ENCODE measurements at places on chromosomes 5 and 9.
A peak's percentile ranks its signal among the peaks of the same experiment; 100 is the strongest.

DNA sequence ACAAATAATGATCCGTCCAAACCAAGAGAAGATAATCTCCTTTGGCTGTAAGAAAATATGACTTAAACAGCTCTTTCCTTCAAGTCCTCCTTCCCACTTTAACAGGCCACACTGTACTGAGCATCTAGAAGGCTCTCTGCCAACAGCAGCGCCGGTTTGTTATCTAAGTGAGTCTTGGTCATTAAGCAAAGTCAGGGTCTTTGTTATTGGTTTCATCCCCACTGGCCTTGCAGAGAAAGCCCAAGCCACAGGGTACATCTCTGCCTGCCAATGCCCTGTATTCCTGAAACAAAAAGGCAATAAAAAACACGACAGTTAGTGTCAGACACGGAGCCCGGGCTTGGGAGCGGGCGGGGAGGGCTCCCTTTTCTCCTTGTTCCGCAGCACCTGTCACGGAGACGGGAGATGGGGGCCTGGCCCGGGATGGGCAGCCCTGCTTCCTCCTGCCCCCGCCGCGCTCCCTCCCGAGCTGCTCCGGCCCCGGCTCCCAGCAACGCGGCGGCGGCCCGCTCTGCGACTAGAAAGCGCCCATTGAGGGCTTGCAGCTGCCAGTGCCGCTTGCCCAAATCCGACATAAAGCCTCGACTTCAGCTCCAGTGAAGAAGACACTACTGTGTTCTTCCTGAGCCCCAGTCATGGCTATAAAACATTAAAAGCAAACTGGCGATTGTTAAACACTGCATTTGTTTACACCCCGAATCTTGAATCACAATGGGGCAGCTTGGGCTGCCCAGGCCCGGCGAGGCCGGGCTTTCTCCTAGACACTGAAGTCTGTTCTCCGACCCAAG is 28.1 kb upstream of the PIK3R1 start:
- peak; percentile 49 for DNase-seq

DNA sequence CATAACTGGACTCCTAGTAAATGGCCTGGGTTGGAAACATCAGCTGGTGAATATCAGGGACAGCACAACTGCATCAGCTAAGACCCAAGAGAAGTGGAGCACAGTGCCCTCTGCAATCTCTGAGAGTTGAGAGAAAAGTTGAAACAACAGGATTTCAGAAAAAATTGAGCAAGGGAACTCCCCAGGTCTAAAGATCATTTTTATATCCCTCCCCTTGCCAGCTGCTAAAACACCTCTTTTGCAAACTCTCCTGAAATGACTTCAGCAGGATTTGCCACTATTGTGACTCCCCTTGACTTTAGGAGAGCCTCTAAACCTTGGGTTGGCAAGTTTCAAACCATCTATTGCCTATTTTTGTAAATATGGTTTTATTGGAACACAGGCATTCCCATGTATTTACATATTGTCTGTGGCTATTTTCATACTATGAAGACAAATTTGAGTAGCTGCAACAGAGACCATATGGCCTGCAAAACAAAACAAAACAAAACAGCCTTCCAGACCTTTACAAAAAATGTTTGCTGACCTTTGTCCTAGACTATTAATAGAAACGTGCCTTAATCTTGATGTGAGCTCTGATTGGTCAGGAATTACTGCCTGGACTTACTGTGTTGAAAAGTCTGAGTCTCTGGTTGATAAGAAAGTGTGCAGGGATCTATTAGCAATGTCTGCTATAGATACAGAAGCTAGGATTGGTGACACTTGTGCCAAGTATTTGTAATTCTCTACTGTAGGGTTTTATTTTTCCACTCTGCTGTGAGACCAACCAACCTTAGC is 37.7 kb upstream of the PLPPR1 start:
- DNase-seq = no peak

GRCh38 chr5:170641589-170642031 is 137.8 kb downstream of the KCNIP1 start:
- DNase-seq = no peak

- DNase-seq = no peak
These were observed 30.8 kb upstream of the ABCA1 start for GRCh38 chr9:104958751-104959150.

DNA sequence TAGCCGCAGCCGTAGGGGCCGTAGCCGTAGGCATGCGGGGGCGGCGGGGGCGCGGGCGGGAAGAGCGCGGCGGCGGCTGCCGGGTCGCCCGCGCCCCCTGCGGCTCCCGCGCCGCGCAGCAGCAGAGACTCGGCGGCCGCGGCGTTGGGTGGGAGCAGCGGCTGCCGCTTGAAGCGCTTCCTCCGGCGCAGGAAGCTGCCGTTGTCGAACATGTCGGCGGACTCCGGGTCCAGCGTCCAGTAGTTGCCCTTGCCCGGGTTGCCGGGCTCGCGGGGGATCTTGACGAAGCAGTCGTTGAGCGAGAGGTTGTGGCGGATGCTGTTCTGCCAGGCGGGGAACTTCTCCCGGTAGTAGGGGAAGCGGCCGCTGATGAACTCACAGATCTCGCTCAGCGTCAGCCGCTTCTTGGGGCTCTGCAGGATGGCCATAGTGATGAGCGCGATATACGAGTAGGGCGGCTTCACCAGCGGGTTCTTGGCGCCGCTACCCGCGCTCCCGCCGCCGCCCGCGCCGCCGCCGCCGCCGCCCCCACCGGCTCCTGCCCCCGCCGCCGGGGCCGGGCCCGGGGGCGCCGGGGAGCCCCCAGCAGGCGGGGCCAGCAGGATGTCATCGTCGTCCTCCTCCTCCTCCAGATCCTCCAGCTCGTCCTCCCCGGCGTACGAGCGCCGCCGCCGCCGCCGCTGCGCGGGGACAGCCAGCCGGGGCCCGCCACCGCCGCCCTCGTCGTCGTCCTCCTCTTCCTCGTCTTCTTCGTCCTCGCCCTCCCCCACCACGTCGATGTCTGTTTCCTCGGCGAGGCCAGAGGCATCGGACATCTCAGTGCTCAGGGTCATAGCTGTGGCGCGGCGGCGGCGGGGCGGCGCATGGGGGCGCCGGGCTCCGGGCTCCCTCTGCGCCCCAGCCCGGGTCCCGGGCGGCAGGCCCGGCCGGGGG is 781 bp downstream of the FOXD1 start:
- peak; percentile 23 for DNase-seq

DNA sequence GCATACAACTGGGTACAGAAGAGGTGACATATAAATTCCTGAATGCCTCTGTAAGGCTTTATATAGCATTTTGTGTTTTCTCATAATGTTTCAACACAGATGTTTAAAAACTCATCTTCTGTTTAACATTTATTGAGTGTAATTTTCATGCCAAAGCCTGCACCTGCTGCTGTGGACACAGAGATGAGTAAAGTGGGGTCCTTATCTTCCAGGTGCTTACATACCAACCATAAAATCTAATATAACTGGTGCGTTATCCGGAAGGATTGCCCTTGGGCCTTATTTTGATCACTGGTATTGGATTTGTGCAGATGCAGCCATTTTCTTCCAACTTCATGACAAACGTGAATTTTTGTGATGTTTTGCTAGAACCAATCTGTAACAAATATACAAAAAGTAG is 222.3 kb downstream of the DMRT2 start:
- DNase-seq = no peak

DNA sequence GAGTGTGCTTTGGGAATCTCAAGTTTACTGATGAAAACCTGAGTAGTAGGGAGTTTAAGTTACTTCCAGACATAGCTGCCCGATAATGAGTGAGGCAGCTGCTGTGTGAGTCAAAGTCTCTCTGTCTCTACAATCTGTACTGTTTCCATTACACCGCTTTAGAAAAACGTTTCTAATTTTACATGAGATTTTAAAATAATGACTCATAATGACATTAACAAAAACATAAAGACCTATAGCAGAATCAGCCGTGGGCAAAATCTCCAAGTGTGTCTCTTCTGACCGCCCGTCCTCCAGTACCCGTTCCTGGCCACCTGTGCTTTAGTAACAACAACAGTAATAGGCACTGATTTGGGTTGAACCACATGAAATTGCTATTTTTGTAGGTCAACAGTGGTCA is 69.6 kb upstream of the PRRC1 start:
- DNase-seq = no peak

GRCh38 chr9:91033797-91034196 is 232.2 kb downstream of the SYK start:
- DNase-seq = no peak

DNA sequence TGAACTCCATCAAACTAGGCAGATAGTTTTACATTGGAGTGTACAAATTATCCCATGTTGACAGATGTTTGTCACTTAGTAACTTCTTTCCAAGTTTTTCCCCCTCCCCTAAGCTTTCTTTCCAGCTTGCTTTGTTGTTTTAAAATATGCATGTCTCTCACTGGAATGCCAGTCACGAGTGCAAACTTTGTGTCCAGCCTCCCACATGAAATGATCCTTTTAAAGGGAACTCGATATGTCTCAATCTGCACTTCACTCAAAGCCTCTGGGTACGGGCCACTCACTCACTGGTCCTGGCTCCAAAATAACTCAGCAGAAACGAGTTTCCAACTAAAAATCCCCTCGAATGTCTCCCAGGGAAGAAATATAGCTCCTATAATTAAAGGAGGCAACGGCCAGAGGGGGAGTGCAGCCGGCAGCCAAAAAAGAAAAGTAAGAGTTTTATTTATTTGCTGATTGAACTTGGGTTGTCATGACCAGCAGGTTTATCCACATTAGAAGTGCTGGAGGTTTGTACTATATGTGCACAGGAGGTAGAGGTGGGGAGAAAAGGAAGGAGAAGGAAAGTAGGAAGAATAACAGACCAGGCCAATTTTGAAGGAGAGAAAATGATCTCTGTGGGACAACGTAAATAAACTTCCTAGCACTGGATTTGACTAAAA is 17.5 kb downstream of the NR2F1 start:
- no peak for DNase-seq

DNA sequence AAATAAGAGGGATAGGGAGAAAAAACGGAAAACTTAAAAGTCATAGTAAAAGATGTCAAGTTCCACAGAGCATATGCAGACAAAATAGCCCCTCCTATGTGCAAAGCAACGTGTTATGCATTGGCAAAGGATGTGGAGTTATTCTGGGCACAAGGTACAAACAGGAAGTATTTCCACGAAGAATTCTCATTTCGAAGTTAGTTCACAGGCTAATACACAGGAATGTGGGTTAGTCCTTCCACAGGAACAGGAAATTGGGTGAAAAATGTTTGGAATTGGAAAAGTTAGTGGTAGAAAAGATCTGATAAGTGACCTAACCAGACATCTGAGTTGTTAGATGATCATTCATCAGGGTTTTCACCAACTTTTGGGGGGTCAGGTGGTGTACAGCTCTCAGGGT is 326.6 kb downstream of the EBF1 start:
- no peak for DNase-seq

DNA sequence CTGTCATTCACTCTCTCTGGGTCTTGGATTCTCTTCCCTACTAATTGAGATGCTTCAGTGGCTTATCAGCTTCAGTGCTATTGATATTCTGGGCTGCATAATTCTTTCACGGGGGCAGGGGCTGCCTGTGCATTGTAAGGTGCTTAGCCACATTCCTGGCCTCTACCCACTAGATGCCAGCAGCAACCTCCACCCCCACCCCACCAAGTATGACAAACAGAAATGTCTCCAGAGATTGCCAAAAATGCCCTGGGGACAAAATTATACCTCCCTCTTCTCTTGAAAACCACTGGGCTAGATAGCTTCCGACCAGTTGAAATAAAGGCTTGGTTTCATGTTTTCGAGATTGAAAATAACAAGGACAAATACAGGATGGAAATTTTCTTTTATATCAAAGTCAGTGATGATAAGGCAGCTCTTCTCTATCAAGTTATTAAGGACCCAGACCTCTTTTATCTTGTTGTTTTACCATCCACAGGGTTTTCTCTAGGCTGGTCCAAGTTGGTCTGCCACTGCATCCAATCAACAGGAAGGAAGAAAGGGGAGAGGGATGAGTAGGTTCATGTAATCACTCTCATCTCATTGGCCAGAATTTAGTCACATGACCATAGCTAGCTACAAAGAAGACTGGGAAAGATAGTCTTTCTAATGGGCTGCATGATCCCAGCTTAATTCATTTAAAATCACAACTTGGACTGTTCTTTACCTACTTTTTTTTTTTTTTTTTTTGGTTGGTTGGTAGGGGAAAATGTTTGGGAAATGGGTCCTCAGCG is 92.1 kb upstream of the RANBP3L start:
- no peak for DNase-seq

DNA sequence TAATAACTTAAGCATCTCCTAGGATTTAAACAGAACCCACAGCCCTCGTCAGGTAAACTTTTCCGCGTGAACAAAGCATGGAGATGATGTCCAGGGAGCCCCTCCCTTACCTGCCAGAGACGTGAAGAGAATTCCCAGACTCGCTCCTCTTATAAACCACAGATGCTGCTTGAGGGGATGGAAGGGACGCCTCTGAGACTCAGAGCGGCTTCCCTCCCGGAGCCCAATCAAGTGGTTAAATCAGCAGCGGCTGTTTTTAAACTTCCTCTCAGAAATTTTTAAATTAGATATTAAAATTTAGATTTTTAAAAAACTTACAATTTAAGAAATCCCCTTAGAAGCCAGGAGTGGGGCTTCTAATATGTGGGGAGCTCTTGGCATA is 71.8 kb downstream of the RAPGEF1 start:
- no peak for DNase-seq

DNA sequence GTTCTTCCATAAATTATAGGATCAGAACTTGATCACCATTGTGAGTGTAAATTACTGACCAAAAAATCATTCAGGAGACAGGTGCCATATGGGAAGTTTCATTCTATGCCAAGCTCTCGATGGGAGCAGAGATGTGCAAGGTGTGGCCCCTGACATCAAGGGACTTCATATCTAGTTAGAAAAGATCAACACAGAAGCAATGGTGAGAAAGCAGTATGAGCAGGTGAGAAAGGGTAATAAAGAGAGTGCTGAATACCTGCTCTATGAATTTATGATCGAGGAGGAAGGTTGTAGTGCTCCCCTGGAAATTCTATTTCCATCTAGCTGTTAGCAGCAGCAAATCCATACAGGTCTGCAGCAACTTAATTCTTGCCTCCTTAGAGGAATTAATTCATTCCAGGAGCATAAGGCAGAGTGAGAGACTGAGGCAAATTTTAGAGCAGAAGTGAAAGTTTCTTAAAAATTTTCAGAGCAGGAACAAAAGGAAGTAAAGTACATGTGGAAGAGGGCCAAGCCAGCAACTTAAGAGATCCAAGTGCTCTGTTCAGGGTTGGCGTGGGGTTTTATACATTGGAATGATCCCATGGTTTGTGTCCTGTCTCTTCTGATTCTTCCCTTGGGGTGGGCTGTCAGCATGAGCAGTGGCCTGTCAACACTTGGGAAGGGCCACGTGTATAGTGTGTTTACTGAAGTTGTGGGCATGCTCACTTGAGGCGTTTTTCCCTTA is 181.8 kb downstream of the SAXO1 start:
- no peak for DNase-seq

DNA sequence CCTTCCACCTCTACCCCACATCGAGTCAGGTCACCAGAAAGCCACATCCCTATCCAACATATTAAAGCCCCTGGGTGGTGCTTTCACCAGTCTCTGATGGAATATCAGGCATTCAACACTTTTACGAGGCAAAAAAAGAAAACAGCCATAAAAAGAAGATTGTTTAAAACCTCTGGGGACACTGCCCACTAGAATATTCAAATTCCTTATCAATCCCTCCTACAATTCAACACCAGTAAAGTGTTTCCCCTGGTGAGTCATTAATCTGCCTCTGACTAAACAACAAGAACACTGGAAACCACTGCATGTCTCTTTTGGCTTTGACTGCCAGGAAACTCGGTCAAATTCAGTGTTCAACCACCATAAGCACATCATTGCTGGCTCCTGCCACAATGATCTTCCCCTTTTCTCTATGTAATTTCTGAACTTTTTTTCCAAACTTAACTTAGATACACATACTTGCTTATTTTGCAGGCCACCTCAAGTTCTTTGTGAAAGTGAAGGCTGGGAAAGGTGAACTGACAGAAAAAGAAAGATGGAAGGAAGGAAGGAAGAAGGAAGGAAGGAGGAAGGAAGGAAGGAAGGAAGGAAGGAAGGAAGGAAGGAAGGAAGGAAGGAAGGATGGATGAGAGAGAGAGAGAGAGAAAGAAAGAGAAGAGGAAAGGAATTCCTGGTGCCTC is 105.3 kb downstream of the PAX5 start:
- DNase-seq = no peak

Data from NCI-H1092 (cell line).